Fibroblast of skin of left quadriceps (primary cell): ENCODE measurements at places on chromosomes 7 and 10.

- no peak for DNase-seq
Measured at GRCh38 chr10:113450906-113451305, 101.9 kb upstream of the HABP2 start.

GRCh38 chr7:157691586-157692459, 355.0 kb downstream of the DNAJB6 start:
- DNase-seq: no peak

GRCh38 chr7:94832051-94832450, 75.3 kb upstream of the PPP1R9A start:
- no peak for DNase-seq

DNA sequence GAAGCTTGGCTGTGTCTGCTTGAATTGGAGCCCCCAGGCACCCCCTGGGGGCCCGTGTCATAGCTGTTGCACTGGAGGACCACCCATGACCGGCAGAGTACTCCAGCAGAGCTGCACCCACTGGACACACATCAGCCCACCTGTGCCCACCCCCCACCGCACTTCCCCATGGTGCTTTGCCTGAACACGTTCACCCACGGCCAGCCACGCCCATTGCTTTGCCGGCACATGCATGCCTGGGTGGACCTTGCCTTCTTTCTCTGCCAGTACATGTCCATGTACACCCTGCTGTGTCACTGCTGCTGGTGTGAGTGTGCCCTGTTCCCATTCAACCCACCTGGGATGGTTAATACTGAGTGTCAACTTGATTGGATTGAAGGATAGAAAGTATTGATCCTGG, 88.7 kb downstream of the SAMD9 start:
- DNase-seq: no peak

DNA sequence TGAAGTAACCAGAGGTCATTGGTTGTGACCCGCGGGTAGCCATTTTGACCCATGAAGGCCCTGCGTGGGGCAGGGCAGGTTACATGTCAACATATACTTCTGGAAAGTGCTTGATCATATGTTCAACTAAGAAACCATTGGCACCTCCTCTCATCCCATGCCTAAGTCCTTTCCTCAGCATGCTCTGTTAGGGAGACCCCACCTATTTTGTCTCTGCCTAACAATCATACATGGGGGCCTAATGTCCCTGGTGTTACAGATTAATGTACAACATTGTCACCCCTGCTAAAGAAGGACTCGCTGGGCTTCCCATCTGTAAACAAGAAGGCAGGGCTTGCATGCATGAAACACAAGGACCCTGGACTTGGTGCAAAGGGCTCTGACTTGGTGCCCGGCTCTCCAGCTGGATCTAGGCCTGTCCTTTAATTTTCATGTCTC, 133.7 kb upstream of the TNS3 start:
- DNase-seq: no peak

DNA sequence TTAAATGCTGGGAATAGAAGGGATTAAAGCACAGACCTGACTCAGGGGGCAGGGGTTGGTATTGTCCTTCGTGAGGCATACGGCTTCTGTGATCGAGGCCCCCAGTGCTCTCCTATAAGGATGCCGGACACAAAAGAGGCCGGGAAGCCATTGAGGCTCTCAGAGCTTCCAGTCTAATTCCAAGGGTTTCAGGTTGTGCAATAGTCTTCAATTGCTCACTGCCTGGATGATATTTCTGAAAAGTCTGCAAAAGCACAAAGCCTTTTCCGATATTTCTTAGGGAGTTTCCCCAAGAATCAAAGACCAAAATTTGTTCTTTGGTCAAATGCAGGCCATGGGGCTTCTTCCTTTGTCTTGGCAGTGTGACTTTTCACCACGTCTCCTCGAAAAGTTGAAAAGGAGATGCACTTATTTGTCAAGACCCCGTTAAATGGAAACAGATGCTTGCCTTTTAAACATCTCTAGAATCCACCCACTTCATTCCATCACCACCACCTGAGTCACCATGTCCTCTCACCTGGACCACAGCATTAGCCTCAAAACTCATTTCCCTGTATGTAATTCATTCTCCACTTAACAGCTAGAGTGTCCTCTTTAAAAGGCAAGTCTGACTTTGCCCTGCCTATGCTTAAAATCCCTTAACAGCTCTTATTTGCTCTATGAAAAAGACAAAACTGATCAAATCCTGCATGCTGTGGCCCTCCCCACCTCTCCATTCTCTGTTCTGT, 134.8 kb upstream of the NAMPT start:
- no peak for DNase-seq

DNA sequence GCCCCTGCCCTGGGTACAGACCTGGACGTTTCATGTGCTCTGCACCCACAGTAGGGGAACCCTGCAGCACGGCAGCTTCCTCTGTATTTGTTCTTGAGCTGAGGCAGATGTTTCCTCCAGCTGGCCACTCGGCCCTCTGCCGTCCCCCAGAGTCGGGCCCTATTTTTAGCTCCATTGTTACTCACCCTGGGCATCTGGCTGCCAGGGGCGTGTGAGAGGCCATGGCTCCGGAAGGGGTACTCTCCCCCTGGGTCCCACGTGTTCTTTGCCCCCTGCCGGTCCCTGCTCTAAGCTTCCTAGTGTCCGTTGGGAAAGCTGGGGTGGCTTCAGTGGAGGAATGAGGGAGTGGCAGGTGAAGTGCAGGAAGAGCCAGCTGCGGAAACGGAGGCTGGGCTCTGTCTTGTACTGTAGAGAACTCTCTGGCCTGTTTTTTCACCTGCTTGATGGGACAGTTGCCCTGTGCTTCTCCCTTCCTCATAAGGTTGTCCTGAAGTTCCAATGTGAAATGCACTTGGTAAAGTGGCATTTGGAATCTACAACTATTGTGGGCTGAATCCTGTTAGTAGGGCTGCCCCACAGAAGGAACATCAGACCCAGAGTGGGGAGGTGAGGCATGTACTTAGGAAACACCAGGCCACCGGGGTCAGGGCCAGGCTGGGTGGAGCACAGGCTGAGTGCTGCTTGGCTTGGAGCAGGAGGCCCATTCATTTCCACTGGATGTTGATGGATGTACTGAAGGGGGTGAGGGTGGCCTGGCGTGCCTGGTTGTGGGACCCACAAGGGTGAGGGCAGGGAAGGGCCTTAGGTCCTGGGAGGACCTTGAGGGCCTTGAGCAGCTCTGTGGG, 30.6 kb downstream of the PALD1 start:
- DNase-seq: no peak

DNA sequence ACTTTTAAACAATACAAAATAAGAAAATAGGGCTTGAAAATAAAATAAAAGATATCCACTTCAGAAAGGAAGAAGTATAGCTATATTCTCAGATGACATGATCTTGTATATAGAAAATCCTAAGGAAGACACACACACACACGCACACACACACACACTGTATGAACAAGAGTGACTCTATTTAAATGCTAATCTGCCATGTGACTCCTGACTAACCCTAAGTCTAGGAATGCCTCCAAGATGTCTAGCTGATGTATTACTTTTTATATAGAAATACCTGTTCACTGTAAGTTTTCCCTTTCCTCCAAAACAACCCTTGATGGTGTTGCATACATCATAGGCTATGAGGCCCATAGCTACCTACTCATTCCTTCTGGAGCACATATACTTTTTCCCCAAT, 173.1 kb upstream of the LRRTM3 start:
- DNase-seq: no peak

DNA sequence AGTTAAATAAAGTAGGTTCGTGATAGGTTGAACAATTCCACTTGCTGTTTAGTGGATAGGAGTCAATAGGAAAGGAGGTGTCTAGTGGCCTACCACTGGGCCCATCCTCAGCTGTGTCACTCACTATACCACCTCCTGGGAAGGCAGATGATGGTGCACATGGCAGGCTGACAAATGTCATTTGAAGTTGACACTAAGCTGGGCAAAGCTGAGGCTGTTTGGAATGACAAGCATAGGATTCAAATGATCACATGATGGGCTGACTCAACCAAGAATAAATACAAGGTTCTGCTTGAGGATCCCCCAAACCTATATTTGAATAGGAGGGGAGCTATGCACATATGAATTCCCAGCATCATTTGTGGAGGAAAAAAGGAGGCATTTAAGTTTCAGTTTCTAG, 489.8 kb downstream of the RPS24 start:
- no peak for DNase-seq

DNA sequence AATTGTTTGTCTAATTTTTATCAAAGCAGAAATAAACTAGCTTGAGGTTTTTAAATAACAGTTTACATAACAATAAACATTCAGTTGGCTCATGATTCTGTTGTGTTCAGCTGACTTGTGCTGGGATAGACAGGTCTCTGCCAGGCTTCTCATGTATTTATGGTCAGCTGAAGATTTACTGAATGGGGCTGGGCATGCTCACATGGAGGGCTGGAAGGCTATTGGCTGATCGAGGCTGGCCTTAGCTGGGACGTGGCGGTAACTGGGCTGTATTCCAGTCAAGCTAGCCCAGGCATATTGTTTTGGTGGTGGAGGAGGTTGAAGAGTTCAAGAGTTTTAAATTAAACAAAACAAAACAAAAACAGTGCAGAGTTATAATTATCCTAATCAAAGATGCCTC, 251.0 kb upstream of the MTPN start:
- no peak for DNase-seq

DNA sequence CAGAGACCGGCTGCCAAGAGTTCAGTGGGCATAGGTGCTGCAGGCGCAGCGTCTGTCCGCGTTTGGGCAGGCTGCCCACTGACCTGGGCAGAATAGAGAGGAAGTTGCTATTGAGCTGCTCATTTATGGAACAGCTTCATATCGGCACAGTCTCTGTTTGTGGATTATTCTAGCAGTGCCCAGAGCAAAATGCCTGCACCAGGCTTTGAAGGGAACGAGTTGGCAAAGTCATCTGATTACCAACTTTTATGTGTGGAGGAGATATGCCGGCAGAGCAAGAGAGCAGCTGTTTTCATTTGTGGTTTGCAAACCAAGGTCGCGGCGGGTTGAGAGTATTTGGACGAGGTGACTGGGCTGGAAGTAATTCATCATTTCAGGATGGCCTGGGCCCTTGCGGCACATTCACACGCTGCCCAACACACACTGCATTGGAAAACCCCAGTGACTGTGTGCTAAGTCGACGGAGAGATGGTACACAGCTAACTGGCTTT, 228.5 kb downstream of the TCERG1L start:
- no peak for DNase-seq

- no peak for DNase-seq
Measured at GRCh38 chr10:101761226-101761625, 14.7 kb downstream of the FGF8 start.

DNA sequence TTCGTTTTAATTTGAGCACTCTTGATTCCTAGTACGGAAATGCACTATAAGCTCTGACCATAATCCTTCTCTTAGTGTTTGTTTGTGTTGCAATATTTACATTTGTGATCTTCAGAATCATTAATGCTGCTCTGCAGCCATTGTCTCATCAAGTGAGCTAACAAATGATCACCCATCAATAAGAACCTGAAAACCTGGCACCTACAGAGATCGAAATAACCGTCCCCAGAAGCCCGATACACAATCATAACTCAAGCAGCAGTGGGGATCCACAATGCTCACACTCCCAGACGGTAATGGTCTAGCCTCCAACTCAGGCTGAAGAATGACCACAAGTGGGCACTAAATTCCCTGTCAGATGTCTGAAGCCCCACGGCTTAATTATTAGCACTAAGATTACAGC, 156.0 kb upstream of the NFE2L3 start:
- no peak for DNase-seq

- no peak for DNase-seq
Measured at GRCh38 chr7:75981203-75981452, 13.3 kb downstream of the TMEM120A start.

DNA sequence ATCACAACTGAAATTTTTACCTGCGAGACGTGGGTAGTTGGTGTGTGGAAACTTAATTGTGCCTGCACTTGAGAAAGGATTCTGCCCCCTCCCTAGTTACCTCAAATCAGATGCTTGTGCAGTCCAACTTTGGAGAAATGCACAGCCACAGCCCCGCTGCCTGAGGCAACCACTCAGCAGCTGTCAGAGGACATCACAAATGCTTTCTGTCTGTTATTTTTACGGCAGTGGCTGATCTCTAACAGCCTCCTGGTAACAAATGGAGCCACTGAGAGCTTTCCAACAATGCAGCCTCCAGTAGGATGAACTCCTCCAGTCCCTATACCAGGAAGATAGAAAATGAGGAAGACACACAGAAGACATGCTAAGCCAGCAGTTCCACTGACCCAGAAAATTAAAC, 712.2 kb upstream of the GHITM start:
- no peak for DNase-seq

DNA sequence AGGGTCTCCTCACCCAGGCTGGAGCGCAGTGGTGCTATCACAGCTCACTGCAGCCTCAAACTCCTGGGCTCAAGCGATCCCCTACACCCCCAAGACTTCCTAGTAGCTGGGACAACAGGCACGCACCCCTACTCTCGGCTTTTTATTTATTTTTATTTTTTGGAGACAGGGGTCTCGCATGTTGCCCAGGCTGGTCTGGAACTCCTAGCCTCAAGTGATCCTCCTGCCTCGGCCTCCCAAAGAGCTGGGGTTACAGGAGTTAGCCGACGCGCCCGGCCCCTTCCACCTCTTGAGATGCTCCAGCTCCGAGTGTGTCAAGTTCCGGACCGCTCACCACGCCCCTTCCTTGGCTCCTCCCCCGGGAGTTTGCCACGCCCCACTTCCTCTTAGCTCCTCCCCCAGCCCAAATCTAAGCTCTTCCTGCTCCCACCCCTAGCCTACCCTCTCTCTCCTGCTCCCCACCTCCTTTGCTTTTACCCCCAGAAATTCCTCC, 6.3 kb downstream of the NAT16 start:
- DNase-seq: no peak
